ENCODE measurements at places on chromosomes 5 and 9.

DNA sequence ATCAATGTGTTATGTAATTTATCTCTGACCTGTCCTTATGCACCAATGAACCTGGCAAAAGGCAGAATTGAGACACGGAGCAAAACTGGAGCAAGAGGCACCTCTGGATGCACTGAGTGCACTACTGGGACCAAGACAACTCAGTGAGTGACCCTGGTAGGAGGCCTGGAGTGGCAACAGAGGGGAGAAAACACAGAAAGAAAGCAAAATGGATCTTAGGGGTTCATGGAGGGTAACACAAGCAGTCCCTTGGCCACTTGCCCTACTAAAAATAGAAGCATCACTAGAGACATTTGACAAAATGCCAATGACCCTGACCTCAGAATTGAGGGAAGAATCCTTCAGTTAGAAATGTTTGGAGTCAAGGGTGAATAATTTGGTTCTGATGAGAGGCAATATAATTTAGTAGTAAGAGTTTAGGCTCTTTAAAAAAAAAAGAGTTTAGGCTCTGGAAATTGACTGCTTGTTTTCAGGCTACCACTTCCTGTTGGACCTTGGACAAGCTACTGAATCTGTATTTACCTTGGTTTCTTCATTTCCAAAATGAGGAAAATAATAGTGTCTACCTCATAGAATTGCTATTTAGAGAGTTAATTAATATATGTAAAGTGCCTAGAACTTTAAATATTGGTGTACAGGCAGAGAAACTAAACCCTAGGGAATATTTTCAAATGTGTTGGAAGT lies 234.9 kb upstream of the TARS1 start:
- no peak for DNase-seq

- no peak for DNase-seq
Measured at GRCh38 chr5:90111364-90112032, 298.1 kb downstream of the CETN3 start.

- DNase-seq, result no peak
Measured at GRCh38 chr5:177393206-177393765, 7.2 kb downstream of the PFN3 start.

DNA sequence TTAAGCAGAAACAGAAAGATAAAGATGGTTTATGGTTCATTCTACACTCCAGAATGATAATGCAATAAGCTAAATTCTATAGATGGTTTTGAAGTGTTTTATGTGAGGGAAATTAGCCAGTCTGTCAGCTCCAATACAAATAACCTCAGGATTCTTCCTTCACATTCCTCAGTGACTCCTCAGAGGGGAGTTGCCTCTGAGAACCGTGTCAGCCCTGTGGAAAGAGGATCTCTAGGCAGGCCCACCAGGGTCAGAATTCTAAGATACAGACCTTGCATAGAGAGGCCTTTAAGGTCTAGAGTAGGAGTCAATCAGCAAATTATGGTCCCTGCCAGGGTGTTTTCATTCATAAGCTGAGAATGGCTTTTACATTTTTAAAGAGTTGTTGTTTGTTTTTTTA lies 26.6 kb downstream of the RUSC2 start:
- no peak for DNase-seq

- DNase-seq, result no peak
Measured at GRCh38 chr9:94526951-94527350, 27.9 kb upstream of the PCAT7 start.

GRCh38 chr9:97563458-97564135 lies 62.1 kb downstream of the TMOD1 start:
- DNase-seq, result no peak

GRCh38 chr9:38277601-38278200 lies 114.8 kb upstream of the ALDH1B1 start:
- no peak for DNase-seq

DNA sequence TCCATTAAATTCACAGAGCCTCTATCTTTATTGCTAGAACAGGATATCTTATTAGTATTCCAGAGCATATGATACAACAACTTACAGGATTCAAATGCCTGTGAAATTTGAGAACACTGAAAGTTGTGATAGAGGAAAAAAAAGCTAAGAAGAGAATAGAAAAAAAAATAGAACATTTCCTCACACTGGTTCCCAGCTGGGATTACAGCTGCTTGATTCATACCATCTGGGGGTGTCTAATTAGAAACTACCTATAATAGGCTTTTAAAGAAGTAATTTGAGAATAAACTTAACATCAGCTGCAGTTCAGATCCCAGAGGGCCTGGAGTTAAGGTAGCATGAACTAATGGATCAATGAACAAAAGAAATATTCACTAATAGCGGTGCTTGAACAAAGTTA lies 922.0 kb downstream of the CDH12 start:
- DNase-seq, result no peak

GRCh38 chr5:170169996-170170395 lies 62.8 kb upstream of the C5orf58 start:
- DNase-seq, result no peak

DNA sequence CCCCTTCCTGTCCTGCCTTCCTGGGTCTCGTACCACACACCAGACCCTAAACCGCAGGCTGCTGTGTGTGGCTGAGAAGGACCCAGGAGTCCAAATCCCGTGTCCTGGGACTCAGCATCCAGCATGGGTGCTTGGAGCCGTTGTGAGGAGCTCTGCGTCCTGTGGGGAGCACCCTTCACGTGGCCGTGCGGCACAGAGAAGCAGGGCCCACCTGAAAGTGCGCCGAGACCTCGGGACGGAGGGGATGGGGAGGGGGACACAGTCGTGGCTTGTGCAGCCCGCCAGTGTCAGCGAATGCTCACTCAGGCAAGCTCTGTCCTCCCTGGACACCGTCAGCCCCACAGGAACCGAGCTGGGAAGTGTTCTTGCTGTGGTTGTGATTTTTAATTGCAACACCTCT lies 244.6 kb downstream of the CACNA1B start:
- no peak for DNase-seq

- no peak for DNase-seq
Measured at GRCh38 chr5:132069561-132069960, 4.0 kb upstream of the CSF2 start.

DNA sequence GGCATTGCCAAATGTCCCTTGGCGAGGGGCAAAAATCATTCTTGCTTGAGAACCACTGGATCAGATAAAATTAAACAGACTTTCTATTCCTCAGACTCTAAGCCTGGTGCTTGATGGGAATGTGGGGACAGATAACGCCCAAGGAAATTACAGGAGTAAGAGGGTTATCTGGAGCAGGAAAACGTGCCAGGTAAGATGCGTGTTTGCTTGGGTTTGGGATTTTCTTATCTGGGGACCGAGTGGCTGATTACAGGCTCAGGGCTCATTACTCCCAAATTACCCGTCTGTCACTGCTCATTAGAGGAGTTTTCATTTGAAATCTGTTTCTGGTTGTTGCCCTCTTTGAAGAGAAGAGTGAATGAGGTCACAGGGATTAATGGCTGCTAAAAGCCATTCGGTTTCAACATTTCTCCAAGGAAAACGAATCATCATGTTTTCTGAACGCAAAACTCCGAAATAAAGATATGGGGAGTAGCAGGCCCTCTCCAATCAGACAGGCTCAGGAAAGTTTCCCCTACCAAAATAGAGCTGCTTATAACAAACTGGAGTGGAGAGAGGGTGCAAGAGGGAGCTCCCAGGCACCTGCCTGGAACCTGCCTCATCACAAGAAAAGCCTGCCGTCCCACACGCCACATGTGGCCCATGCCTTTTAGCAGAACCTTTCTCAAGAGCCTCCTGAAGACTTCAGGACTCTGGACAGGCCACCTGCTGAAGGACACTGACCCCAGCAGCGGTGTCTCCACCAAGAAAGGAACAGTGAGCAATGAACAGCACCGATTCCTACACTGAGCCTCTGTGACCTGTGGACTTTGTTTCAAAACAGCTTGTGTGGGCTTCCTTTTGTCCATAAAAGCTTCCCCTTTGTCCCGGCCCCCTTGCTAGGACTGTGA lies 136.4 kb downstream of the ICE1 start:
- no peak for DNase-seq

DNA sequence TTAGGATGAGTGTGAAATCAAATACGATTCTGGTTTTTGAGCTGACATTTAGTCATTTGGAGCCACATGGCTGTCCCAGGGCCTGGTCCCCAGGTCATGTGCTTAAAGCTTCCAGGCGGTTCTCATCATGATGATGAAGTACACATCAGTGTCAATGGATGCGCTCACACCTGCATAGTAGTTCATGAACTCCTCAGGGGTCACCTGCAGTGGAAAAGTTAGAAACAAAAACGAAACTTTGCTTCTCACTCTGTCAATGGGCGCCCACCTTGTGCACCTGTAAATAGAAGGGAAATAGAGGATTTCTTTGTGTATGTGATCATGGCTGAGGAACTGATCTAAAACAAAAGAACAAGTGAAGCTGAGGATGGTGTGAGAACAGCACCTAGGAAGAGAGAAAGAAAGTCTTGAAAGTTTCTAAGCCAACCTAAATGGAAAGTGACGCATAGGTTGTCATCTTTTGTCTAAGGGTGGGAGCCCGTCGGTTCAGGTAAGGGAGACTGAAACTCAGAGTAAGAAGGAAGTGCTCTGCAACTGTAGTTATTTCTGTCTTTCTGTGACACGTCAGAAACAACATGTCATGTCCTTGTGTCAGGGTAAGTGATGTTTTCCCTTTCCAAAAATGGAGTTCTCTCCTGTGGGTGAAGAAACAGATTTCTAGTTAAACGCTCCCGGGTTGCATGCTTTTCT lies 33.8 kb downstream of the CAPSL start:
- no peak for DNase-seq

DNA sequence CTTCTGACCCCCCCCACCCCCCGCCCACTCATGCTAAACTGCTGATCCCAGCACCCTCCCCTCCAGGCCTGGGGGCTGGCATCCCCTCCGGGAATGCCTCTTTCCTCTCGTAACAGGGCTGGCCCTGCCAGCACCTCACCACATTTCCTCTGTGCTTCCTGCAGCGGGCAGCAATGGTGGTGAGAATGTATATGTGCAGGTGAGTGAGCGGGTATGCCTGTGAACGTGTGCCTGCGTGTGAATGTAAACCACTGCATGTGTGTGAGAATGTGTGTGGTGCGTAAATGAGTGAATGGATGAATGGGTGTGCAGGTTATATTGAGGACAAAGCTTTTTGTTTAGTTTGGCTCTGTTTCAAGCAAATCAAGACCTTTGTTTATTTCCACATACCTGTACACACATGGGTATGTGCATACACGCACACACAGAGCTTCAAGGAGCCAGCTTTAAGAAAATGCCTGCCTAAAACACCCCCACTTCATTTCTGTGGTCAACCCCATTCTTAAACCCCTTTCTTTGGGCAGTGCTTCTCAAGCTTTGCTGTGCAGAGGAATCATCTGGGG lies 95.7 kb upstream of the SHB start:
- DNase-seq, result no peak

DNA sequence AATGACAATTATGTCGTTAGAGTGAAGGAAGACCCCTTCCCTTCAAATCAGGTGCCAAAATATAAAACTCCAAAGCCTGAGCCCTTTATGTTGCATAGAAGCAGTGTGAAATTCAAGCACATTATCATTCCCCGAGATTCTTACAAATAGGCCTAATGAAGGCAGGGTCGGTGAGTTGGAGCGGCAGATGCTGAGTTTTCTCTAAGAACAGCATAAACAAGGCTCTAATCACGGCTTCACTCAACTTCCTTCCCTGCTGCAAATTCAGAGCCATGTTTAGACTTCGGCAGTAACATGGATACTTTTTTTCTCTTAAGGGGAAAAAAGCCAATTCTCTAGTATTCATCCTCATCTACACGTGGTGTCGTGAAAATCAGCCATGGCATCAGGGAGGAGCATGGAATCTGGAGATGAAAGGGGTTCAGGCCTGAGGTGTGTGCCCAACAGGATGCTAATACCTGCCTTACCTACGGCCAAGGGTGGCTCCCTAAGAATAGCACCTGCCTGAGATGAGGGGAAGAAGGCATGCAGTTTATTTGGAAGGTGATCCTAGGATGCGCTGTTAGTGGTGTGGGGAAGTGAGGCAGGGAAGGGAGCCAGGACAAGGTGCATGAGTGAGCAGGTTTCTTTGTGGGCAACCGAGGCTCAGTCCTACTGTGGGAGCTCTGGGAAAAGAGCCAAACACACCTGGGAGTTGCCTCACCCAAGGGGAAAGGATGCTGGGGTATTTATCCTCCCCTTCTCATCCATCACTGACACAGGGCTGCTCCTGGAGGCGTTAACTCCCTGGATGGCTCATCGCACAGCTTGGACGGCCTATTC lies 146.8 kb upstream of the TBC1D2 start:
- no peak for DNase-seq

- DNase-seq, result no peak
Measured at GRCh38 chr5:133343196-133343595, 269.1 kb downstream of the FSTL4 start.

- DNase-seq, result no peak
Measured at GRCh38 chr5:119451561-119451960, 736 bp upstream of the HSD17B4 start.

All from CMK (cell line).